ENCODE measurements at places on chromosomes 5 and 9.
A peak's percentile ranks its signal among the peaks of the same experiment; 100 is the strongest.

DNA sequence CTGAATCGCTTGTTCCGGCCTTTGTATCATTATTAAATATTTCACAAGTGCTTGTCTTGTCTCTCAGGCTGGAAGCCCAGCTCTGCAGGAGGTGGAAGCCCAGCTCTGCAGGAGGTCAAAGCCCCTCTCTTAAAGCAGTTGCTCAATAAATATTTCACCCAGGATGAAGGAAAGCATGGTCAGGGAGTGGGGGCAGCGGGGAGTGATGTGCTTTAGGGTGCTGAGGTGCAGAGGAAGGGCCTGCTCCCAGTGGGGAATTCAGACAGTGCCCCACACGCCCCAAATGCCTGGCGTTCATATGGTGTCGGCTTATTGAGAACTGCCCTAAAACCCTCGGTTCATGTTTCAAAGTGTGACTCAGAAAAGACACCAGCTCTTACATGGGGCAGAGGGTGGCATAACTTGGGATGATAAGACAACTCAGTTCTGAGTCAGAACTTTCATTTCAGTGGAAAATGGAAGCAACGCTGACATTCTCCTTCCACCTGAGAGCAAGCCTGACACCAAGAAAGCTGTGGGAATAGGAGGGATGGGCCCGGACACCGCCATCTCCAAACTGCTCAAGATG is 114.3 kb upstream of the DAP start:
- DNase-seq, result no peak

DNA sequence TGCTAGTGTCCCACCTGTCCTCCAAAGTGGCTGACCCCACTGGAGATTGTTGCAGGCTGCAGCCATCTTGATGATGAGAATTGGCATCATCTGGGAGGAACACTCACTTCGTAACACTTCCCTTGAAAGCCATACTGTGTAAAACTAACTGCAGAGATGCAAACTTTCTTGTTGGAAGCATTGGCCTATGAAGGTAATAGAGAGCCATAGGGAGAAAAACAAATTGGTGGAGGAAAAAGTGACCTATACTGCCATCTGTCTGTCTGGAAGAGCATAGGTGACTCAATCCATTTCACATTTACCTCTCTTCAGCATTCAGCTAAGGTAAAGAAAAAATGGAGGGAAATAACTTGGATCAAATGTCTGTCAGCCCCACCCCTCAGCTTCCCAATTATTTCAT is 473.4 kb downstream of the NTRK2 start:
- no peak for DNase-seq

- DNase-seq, result no peak
These were observed 30.2 kb downstream of the FOXI1 start for GRCh38 chr5:170135796-170136490.

DNA sequence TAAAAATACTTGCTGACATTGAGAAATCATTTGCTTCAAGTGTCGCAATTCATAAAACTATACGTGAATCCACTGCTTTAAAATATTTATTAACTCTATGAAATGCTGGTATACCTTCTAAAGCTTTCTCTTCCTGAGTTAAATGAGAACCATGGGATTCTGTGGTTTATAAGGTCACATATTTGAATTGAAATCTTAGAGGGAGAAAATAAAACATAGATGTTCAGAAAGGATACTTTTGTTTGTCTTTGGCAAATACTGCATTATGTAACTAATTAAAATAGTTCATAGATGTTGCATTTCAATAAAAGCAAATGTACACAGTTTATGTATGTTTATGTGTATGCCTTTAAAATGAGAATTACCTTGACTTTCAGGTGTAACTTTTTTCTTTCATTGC is 250.1 kb downstream of the FAM170A start:
- DNase-seq, result no peak

DNA sequence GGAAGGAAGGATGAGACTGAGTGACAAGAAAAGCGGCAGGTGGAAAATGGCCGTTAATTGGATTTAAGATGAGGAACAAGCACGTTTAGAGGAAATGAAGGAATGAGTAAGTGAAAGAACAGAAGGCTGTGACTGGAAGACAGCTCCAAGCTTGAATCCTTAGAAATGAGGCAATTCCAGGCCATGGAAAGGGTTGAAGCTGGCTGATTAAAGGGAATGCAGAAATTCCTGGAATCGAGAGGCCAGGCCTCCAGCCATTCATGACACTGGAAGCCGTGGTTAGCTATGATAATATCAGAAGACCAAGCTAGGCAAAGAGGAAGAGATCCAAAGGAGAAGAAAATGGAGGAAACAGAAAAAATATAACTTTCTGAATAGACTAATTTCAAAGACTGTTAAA is 84.2 kb downstream of the ARL15 start:
- DNase-seq, result no peak

- DNase-seq, result peak; percentile 56
These were observed 962 bp upstream of the TXN start for GRCh38 chr9:110257097-110257841.

DNA sequence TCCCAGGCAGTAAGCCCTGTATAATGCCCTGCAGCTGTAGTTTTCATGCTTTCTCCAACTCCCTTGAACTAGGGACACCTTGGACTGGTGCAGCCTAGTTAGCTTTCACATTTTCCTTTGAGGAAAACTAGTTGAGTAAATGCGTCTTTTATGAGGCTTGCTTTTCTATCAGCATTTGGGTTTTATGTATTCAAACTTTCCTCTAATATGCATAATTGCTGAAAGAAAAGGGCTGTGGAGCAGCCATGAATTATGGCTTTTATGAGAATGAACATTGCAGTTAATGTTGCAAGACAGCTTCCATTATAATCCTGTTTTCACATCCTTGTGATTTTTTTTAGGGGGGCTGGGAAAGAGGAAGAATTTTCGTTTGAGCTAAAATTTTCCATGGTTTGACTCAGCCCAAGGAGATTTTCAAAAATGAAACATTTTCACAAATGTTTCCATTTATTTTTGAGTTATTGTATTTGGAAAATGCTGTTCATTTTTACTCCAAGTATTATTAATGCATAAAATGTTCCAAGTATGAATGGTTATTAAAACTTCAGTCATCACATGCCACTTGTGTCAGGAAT is 57.9 kb upstream of the PPP3R2 start:
- no peak for DNase-seq

- no peak for DNase-seq
These were observed 125.1 kb downstream of the NPR3 start for GRCh38 chr5:32836176-32836575.

GRCh38 chr5:35921930-35922329 is 16.5 kb downstream of the CAPSL start:
- DNase-seq, result no peak

- no peak for DNase-seq
These were observed 580.5 kb downstream of the TLE1 start for GRCh38 chr9:81108821-81109220.

DNA sequence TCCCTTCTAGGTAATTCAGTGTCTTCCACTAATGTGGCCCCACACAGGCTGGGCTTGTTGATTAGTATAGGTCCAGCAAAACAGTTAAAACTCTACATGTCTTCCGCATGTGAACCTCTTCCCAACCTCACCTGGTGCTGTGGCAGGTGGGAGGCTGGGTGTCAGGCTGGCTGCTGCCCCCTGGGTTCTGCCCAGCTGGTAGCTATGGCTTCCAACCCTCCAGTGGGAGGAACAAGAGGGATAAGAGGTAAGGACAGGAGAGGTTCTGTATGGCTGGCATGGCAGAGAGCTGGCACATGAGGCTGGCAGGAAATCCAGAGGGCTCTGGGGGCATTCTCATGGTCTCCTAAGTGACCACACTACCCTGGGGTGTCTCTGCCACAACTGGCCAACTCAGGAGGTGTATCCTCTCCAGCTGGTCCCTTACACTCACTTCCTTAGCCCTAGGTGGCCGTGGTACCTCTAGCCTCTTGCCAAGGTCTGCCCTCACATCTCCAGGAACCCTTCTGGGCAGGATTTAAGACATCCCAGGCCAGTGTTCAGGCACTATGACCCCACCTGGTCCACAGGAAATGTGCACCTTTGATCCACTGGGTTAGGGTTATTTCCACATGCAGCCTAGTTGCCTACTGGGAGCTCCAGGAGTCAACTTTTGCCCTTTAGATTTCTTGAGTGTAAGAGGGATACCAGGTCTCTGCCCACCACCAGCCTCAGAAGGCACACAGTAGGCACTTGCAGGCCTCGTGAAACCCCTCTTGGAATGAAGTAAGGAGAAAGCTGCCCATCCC is 41.7 kb downstream of the AHRR start:
- no peak for DNase-seq

DNA sequence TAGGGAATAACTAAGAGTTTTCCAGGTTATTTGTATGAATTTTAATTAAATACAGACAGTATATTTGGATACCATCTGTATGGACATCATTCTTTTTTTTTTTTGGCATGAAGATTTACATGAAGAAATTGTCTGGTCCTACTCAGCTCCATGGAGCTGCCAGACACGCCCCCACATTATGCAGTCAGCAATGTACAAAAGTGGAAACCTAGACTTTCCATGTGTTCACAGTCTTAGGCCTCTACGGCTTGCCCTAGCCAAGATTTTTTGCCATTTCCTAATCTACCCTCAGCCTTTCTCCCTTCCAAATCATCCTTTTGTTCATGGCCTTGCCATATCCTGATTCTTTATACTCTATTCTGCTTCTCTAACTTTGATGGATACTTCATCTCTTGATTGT is 207.1 kb downstream of the SGCD start:
- DNase-seq, result no peak

- DNase-seq, result no peak
These were observed 220.9 kb downstream of the PAX5 start for GRCh38 chr9:36813154-36813553.

GRCh38 chr5:167579693-167580055 is 711.8 kb upstream of the WWC1 start:
- DNase-seq, result no peak

GRCh38 chr5:11715461-11716196 is 188.6 kb downstream of the CTNND2 start:
- no peak for DNase-seq

- DNase-seq, result no peak
These were observed 3.0 kb upstream of the SMC2 start for GRCh38 chr9:104091116-104091515.

DNA sequence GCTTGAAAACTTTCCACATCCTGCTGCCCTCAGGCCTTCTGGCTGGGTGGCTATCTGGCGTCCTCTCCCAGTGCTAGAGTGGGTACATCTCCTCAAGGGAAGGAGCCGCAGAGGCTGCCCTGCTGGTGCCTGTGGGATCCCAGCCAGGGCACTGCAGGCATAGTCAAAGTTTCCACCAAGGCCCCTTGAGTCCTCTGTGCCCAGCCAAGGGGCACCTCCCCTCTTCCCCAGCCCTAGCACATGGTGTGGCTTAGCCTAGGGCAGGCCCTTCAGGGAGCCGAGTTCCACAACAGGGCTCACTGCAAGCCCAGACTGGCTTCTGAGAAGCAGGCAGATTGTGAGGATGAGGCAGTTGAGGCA is 103.2 kb downstream of the RGS3 start:
- DNase-seq, result no peak

DNA sequence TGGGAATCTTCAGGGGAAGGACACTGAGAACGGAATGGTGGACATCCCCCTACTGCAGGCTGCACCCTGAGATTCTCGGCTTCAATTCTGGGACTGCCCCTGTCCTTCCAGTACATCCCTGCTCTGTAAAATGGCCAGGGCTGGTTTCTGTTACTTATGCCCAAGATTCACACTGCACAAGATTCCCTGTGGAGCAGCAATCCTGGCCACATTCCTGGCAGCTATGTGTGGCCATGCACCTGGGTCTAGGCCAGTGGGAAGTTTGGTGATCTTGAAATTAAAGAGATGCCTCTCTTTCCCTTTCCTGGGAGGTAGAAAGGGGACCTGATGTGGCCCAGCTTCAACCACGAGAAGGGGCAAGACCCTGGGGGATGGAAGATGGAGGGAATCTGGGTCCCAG is 27.6 kb downstream of the WHRN start:
- no peak for DNase-seq

DNA sequence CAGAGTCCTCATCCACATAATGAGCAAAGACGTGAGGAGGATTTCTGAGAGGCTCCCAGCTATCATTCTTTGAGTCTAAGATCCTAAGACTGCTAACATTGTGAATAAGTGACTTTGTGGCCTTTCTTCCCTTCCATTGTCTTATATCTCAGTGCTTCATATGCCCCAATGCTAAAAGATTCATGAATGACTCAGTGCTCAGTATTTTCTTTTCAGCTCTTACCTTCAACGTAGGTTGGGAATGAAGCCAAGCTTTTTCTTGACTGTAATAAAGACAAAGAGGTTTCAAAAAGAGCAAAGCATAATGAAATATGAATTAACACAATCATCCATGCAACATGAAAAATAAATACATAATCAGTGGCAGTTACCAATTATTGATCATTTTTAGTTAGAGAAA is 146.4 kb downstream of the ENTREP1 start:
- DNase-seq, result no peak

- DNase-seq, result no peak
These were observed 597.9 kb upstream of the ADAMTS16 start for GRCh38 chr5:4542145-4542778.

GRCh38 chr9:133460405-133461175 is 812 bp downstream of the CACFD1 start:
- DNase-seq, result peak; percentile 96

GRCh38 chr9:95115104-95115503 is 202.4 kb downstream of the FANCC start:
- DNase-seq, result no peak

DNA sequence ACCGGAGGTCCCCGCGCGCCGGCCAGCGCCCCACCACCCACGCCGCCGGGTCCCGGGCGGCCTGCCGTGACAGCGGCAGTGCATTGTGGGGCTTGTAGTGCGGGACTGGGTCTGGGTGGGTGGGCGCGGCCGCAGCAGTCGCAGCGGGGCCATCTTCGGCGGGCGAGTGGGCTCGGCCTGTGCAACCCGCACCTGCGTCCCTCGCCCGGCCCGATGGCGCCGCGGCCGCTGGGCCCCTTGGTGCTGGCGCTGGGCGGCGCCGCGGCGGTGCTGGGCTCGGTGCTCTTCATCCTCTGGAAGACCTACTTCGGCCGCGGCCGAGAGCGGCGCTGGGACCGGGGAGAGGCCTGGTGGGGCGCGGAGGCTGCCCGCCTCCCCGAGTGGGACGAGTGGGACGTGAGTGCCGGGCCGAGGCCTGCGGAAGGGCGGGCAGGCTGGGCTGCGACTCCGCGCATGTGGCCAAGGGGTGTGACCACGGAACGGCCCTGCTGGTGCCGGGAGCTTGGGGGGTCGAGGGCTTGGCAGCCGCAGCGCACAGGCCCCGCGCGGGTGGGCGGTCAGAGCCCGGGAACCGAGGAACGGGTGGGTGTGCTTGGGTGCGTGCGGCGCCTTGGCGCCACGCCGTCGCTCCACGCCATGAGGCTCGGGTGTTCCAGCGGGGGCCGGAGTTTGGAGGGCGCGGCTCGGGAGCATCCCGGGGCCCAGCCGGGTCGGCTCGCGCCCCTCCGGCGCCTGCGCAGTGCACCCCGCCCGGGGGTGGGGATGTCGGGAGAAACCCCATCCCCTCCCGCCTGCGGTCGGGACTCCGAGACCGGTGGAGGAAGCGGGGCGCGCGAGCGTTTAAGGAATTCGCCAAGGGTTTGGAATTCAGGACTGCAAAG is at the start of gene ARL10:
Gene ARL10 (plus strand): TSS at position 137 of the 881 bp plus-strand sequence. CDS start 77 bp downstream, at position 214.
- DNase-seq, result peak; percentile 30

- no peak for DNase-seq
These were observed 2.8 kb downstream of the PLK2 start for GRCh38 chr5:58457050-58457449.
